NAMALWA (cell line): ENCODE measurements at places on chromosomes 11 and 22.

GRCh38 chr11:69140635-69141034 is 15.1 kb upstream of the SMIM38 start:
- DNase-seq = no peak

DNA sequence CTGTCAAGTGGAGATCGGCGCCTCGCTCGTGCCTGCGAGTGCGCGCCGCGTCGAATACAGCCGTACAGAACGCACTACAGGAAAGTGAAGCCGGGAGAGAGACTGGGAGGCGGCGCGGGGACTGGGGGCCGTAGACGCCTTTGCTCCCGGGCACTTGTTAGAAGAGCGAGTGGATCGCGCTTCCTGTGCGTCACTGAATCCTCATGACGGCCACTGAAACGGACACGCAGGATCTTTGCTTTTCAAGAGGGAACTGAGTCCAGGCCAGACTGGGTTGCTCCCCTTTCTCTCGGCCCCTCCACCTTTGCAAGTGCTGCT is 314 bp downstream of the RIC8A start:
- no peak for DNase-seq

GRCh38 chr22:50436015-50436830 is 38.6 kb downstream of the SBF1 start:
- no peak for DNase-seq

GRCh38 chr11:2621894-2622293 is 77.9 kb downstream of the KCNQ1OT1 start:
- DNase-seq = no peak

- no peak for DNase-seq
Observed at GRCh38 chr11:72767203-72768062, 15.2 kb upstream of the ARAP1 start.

GRCh38 chr11:125662689-125663088 is 18.0 kb downstream of the ACRV1 start:
- DNase-seq = no peak

DNA sequence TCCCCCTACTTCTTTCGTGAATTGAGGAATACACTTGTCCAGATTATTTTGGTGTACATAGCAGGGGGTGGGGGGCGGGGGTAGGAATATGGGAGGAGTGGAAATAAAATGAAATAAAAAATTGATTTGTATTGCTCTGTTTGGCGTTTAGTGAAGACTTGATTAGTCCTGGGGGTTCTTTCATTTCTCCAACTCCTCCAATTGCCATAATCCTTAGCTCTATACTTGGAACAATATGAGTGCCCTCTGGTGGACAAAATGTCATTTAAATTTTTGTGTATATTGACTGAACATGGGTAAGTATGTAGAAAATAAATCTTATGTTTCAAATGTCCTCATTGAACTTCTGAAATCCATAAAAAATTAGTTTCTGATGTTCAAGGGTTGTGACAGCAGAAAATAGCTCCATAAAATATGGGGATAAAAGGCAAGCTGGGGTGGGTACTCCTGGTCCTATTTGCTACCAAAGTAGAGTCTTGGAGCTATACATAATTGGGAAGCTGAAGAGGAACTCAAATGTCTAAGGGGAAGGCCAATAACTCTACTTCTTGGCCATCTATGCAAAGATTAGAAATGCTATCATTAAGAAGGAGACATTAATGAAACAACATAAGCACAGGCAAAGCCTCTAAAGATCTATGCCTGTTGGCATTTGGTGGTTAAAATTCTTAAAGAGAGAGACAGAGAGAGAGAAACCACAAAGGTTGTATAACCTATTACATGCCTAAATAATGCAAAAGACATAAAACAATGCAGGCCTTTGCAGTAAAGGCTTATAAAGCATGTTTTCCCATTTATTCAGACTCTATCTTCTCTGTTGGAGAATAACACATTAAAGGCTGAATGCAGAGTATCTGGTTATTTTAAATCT is 421.6 kb downstream of the METTL15 start:
- DNase-seq = peak; percentile 61

DNA sequence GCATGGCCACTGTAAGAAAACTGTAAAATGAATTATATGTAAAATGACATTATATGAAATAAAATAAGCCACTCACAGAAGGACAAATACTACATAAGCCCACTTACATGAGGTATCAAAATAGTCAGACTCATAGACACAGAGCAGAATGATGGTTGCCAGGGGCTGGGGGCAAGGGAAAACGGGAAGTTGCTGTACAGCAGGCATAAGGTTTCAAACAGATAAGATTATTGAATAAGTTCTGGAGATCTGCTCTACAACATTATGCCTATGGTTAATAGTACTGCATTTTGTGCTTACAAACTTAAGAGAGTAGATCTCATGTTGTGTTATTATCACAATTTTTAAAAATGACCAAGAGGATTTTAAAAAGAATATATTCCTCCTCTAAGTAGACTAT is 32.7 kb upstream of the HEPHL1 start:
- no peak for DNase-seq

DNA sequence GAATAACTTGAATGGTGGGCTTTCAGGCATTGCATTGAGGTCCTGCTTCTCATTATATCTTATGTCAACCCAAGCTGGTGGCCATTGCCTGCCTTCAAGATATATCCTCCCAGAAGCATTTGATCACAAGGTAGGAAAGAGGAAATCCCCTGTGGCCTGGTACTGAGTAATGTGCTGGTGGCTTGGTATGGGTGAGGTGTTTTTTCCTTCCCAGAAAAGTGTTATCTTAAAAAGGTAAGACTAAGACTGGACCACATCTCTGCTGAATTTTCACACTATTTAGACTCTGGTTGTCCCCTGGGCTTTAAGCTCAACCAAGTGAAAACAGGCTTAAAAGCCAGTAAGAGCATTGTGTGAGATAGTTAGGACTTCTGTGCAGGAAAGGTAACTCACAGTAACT is 3.7 kb downstream of the INSC start:
- no peak for DNase-seq

- DNase-seq = peak; percentile 77
Observed at GRCh38 chr22:47996446-47996857, 1234.0 kb downstream of the TBC1D22A start.

DNA sequence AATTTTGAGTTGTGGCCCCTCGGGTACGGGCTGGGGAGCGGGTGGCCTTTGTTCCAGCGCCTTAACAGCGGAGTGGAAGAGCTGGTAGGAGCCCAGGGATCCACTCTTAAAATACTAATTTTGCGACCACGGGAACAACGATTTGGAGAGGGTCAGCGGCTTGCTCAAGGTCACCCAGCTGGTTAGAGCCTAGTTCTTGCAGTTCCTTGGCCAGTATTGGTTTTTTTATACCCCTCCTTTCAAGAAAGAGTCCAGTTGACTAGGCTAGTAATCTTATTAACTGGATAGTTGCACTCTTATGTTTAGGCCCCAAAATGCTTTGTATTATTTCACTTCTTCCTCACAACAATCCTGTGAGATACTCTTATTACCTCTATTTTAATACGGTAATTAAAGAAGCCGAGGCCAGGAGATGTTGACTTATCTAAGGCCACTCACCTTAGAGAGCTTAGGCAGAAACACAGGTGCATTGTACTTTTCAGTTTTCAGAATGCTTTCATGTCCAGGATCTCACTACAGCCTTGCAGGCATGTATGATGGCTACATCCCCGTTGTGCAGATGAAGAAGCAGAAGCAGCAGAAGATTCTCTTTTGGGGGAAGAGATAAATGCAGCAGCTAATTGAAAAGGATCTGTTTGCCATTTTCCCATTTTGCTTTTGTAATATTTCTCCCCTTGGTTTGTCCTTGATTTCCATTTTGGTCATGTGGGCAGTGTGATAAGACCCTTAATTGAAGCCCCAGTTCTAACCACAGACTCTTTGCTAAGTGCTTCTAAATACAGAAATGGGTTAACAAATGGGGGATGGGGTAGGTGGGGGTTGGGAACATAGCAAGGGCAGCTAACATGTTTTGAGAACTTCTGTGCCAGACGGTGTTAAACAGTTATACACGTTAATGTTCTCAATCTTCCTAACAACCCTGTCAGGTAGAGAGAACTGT is 1.4 kb downstream of the SREBF2 start:
- peak; percentile 56 for DNase-seq

DNA sequence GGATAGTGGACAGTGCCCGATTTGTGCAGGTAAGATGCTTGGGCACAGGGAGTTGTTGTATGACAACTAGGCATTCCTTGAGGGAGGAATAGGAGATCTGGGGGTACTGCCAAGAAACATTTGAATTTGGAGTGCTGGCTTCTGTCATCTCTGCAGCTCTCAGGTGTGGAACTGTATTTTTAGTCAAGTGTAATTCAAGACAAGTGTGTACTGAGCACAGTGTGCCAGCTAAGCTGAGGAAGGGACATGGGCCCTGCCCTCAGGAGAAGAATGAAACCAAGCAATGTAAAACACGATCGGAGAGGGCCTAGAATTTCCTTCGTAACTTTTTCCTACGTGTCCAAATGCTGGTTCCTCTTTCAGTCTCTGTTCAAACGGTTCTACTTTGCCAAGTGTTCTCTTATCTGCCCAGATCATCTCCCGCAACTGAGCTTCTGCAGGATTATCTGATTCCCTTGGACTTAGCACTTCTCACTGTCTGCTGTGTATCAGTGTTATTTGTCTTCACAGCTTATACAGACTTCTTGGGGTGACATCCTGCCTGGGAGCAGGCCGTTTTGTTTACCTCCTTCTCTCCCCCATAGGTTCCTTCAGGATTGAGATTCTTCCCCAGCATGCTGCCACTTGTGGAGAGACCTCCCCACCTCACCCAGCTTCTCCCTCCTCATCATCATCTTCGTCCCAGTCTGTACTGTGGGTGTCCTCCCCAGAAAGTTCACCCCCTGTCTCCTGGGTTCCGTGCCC is 27.6 kb downstream of the ART5 start:
- no peak for DNase-seq

DNA sequence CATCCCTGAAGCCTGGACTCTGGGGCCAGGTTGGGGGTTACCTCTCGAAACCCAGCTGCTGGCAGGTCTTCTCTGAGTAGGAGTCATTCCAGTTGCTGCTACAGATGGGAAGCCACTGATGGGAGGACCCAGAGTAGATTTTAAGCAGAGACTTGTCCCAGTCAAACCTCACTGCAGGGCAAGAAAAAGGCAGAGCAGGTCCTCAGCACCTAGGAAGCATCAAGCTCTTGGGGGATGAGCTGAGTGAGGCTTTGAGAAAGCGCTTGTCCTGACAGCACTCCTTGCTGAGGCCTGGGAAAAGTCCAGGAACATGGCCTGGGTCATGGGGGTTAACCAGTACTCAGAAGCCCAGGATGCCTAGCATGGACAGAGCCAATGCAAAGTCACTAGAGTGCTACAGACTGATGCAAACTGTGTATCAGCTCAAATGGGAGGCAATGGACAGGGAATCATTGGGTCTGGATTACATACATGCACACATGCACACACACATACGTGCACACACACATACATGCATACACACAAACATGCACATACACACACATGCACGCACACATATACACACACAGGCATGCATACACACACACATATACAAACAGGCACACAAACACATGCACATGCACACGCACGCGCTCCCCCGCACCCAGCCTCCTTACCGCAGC is 15.3 kb downstream of the TMPRSS13 start:
- DNase-seq = no peak

DNA sequence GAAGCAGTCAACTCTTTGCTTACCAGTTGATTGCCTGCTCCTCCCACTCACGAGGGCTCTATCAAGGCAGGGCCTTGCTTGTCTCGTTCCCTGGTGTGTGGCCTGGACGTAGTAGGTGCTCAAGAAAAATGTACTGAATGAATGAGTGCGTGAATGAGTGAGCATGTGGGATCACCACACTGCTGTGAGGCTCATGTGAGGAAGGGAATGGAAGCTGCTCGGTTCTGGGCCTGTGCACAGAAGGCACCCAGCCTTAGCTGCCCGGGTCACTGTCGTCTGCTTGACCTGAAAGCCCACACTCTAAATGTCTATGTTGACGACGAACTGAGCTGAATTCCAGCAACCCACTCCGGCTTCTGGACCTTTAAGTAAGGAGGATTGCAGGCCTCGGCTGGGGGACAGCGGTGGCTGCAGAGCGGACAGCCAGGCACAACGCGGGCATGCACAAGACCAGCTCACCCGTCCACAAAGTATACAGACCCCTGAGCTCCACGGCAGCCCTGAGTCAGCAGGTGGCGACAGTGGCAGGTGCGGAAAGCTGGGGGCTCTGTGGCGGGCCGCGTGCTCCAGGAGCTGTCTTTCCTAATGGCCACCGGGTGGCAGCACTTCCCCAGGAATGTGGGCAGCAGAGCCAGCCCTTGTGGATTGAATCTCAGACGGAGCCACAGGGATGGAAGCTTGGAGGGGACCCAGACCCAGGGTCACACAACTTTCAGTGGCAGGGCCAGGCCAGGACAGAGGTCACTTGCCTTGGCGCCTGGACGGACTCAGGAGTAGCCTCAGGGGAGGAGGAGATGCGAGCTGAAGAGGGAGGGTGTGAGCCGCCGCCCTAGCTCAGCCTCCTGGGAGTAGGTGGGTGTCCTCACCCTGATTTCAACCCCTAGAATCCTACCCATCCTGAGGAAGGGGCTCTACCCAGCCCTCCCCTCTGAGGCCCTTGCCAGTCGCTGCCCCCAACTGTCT is 5.0 kb upstream of the PICK1 start:
- DNase-seq = peak; percentile 91

DNA sequence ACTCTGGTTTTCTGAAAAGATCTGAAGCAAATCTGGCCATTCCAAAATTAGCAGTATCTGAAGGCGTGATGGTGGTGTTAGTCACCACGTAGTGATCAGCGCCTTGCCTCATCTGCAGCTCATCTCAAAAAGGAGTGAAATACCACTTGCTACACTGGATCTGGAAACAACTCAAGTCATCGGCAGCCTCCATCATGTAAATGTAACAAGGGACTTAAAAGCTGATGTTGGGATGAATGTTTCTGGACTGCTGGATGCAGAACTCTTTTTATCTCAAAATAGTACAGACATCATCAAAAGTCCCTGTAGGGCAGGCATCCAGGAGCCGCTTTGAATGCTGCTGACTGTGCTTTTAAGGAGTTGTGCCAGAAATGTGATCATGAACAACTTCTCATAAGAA is 14.1 kb upstream of the APLP2 start:
- no peak for DNase-seq

GRCh38 chr11:30650266-30650665 is 64.1 kb upstream of the MPPED2 start:
- no peak for DNase-seq

- no peak for DNase-seq
Observed at GRCh38 chr11:78704811-78705210, 130.1 kb upstream of the NARS2 start.

- no peak for DNase-seq
Observed at GRCh38 chr11:33669598-33670249, 30.9 kb downstream of the C11orf91 start.

- no peak for DNase-seq
Observed at GRCh38 chr11:19209617-19210370, 8.0 kb upstream of the CSRP3 start.

- DNase-seq = no peak
Observed at GRCh38 chr11:122808478-122808869, 29.8 kb upstream of the CRTAM start.

- no peak for DNase-seq
Observed at GRCh38 chr22:48605856-48606481, 1221.7 kb downstream of the BRD1 start.

DNA sequence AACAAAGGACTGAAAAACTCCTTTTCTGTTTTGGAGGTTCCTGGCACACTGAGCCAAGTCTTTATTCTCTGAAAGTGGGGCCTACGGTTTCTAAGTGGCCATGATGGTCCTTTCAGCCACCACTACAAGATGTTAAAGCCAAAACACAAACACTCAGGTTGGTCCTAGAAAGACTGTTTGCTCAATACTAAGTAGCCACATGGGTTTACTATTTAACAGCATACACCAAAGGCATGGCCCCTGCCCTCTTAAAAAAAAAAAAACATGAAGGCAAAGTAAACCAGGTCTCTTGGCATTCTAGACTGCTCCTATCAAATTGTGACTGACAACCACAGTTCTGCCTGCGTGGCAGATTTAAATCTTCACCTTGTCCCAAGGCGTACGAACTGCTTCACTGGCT is 123.6 kb upstream of the BID start:
- no peak for DNase-seq
